ENCODE measurements at places on chromosomes 4 and X.

DNA sequence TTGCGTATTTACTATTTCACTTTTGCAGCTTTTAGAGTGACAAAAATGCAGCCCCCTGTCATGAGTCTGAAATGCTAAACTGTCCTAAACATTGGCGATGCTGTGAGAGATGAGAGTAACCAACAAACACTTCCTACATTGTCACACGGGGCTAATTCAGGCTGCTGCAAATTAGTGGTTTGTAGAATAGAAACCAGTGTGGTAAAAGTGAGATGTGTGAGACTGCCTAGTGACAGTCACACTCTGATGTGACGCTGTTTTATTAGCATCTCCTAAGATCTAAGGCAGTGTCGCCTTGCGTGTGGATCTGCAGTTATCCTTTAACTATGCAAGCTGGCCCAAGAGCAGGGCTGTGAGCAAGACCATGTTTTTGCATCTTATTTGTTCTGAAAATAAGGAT is 800.2 kb upstream of the TENM3 start:
- DNase-seq = no peak

DNA sequence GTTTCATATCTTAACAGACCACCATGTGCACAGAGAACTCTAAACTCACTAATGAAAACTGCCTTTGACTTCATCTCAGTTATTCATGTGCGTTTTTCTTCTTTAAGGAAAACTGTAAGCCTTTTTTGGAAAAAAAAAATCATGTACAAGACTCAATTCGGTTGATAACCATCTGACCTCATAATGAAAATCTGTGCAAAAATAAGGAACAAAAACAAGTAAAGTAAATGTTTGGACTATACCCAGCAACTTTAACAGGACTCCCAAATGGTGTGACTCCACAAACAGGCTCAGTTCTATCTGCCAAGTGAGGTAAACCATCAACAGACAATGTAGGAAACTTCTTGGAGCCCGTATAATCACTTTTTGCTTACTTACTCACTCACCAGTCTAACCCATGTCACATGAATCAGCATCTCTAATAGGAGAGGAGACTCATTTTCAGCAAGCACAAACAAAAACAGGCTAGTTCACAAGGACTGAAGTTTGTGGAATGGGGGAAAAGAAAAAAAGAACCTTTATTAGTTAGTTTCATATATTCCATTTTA is 9.3 kb downstream of the APOO start:
- DNase-seq = no peak

GRCh38 chr4:155946486-155946885 is 7.2 kb downstream of the CTSO start:
- DNase-seq = no peak

DNA sequence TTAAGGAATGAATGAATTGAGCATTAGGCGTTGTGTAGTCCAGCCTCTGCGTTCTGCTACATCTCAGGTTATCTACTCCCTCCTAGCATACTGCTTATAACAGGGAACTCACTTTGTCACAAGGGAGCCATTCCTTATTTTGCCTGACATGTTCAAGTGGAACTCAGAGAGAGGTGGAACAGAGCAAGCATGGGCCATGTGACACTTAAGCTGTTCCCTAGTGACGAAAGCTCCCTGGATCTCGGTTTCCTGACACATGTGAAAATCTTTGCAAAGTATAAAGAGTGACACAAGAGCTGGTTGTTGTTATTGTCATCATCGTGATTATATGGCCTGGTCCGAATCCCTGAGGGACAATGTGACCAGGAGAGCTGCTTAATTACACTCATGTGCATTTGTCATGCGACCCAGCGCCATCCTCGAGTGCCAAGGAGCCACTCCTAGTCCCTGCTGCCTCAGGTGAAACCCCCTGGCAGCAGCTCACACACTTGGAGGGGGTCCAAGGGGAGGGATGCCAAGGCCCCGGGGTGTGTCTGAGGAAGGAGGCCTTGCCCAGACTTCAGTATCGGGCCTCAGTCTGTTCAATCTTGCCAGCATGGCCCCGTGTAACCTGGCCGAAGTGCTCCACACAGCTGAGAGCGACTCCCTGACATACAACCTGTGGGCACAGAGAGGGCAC is 98.5 kb upstream of the MAP3K15 start:
- DNase-seq = no peak
